Stimulated activated CD8-positive, alpha-beta memory T cell treated with anti-CD3 and anti-CD28 coated beads, Interleukin-15, amount 100 ng/mL, for 24 hours (primary cell): ENCODE measurements at places on chromosomes 2 and 18.

DNA sequence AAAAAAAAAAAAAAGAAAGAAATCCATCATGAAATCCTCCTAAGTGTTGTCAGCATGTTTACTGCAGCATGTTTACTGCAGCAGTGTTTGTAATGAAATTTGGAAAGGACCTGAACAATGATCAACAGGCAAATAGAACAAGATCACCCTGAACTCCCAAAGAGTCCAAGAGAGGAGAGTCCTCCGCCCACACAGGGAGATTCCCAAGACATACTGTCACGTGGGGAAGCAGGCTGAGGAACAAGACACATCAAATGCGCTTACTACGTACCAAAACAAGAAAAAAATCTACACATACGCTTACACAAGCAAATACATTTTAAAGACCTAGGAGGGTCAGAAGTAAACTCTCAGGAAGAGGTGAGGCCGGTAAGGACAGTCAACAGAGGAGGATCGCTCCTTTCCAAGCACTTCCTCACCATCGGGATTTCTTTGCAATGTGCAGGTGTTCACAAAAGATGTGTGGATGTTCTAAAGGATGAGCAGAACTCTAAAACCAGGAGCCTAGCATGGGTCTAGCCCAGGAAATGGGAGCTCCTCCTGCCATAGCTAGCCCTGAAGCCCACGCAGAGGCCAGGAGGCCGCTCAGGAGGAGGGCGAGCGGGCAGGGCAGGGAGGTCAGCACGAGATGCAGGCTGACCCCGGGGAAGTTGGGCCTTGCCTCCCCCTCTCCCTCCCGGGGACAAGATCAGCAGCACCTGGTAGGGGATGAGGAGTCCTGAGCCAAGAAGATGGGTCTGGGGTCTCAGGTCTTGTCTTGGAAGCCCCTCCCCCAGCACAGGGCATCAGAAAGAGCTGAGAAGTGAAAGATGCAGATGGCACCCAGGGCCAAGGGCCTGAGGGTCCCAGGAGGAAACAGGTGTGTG, 66.4 kb downstream of the ZNF516 start:
- DNase-seq = no peak

GRCh38 chr2:229752970-229753729, 38.8 kb upstream of the DNER start:
- no peak for DNase-seq

DNA sequence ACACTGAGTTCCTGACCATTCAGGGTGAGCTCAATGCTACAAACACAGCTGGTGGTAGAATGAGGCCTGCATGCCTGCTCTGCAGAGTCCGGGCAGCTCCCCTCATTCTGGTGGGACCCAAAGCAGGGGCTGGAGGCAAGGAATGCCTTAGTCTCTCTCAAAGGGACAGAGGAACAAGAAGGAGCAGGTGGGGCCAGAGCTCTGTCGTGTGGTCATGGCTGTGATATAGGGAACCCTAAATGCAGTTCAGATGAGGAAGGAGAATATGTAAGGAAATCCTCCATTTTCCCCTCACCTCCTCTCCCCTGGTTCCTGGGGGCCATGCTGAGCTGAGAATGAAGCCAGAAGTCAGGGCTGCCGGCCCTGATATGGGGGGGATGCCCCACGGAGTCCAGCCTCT, 334.3 kb downstream of the CYP26B1 start:
- DNase-seq = no peak

DNA sequence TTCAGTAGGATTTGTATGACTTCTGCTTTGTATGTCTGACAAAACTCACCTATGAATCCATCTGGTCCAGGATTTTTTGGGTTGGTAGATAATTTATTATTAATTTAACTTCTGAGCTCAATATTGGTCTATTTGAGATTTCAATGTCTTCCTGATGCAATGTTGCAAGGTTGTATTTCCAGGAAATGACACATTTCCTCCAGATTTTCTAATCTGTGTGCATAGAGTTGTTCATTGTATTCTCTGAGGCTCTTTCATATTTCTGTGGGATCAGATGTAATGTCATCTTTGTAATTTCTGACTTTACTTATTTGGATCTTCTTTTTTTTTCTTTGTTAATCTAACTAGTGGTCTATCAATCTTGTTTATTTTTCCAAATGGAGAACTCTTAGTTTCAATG, 584.7 kb upstream of the SETBP1 start:
- DNase-seq = no peak

- no peak for DNase-seq
Measured at GRCh38 chr2:166516712-166517303, 22.8 kb upstream of the SCN7A start.

DNA sequence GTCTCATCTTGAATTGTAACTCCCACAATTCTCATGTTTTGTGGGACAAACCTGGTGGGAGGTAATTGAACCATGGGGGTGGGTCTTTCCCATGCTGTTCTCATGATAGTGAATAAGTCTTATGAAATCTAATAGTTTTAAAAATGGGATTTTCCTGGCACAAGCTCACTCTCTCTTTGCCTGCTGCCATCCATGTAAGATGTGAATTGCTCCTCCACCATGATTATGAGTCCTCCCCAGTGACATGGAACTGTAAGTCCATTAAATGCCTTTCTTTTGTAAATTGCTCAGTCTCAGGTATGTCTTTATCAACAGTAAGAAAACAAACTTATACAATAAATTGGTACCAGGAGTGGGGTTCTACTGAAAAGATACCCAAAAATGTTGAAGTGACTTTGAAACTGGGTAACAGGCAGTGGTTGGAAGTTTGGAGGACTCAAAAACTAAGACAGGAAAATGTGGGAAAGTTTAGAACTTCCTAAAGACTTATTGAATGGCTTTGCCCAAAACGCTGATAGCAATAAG, 601.4 kb downstream of the ZEB2 start:
- DNase-seq = no peak

DNA sequence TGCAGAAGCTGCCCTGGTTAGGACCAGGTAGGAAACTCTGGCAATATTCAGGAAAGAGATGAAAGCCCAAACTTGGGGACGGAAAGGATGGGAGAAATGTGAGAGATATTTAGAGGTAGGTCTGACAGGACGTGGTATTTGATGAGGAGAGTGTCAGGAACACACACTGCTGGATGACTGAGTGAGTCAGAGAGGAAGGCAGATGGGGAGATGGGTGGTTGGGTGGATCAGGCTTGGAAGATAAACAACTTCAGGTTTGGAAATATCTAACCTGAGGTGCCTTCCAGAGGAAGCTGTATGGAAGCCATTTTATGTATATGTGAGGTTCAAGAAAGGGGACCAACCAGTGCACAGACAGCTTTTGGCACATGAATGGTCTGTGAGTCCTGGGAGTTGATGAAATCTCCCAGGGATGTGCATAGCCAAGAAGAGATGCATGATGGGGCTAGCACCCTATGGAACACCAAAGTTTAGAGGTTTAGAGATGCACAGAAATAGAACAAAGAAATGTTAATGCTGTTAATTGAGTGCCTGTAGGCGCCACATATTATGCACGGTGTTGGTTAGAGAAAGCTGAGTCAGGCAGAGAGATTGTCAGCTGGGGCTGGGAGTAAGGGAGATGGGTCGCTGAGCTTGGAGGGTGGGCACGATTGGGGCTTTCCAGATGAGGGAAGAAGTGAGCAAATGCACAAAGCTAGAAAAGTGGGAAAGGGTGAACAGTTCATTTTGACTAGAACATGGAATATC, 101.0 kb downstream of the VIT start:
- no peak for DNase-seq

DNA sequence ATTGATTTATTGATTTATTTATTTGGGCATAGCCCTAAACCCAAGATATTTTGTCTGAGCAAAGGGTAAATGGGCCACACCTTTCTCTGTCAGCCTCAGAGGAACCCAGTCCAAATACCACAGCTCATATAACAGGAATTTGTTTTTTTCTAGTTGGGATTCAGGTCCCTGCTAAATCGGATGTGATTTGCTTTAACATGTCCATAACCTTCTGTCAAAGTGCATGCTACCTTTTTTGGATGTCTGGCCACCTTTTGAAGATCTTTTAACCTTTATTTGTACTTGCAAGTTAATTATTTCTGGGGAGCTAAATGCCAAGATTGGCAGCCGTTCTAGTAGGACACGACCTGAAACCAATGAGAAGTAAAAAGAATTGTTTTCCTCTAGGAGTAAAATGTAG, 303.2 kb upstream of the UBE2E3 start:
- no peak for DNase-seq

DNA sequence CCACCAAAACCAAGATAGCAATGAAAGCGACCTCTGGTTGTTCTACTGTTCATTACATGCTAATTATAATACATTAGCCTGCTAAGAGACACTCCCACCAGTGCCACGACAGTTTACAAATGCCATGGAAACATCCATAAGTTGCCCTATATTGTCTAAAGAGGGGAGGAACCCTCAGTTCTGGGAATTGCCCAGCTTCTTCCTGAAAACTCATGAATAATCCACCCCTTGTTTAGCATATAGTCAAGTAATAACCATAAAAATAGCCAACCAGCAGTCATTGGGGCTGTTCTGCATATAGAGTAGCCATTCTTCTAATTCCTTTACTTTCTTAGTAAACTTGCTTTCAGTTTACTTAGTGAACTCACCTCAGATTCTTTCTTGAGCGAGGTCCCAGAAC, 189.8 kb upstream of the SOX11 start:
- no peak for DNase-seq

DNA sequence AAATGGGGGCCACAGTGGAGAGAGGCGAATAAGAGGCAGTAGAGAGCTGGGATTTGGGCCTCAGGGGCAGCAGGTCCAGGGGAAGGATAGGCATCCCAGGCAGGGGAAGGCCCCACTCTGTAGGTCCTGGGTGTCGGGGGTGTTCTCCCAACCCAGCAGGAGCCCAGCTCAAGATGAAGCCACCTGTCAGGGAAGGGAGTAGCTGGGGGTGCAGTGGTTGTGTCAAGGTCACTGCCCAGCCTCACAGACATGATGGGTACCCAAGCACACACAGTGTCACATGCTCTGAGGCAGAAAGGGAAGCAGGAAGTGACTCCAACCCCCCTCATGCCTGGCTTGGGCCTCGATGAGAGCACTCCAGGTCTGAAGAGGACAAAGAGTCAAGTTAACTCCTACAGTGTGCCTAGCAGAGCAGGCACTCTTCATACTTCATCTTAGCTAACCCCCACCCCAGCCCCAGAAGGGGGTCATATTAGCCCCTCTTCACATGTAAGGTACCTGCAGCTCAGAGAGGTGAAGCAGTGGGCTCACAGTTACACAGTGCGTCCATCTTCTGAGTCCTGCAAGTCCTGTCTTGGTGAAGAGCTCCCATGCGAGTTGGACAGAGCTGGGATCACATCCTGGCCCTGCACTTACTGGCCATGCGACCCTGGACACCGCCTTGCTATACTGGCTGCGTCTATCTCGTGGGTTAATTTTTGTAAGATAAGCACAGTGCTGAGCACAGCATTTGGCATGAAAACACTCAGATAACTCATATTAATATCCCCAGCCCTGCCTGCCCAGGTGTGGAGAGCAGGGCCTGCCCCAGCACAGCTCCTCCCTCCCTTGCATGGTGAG, 72.6 kb upstream of the DAPL1 start:
- DNase-seq = no peak

DNA sequence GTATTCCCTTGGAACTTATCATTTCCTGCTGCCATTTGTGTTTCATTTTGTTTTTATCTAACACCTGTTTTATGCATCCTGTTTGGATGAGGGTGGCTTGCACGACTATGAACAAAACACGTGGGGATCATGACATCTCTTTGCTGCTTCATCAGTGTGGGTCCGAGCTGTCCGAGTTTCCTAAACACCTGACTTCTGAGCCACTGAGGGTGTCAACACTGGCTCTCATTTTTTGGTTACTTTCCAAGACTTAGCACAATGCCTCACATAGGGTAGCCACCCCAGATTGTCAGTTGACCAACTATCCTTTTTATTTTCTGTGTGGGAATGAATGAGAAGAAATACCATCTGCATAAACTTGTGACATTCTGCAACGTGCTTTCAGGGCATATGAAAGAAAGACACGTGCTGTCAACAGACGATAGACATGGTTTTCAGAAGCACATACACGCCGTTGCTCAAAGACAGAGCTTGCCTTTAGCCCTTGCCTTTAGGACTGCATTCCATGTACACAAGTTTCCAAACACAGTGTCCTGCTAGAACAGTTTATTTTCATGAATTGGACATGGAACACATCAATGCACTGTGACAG, 166.7 kb downstream of the MYT1L start:
- no peak for DNase-seq

DNA sequence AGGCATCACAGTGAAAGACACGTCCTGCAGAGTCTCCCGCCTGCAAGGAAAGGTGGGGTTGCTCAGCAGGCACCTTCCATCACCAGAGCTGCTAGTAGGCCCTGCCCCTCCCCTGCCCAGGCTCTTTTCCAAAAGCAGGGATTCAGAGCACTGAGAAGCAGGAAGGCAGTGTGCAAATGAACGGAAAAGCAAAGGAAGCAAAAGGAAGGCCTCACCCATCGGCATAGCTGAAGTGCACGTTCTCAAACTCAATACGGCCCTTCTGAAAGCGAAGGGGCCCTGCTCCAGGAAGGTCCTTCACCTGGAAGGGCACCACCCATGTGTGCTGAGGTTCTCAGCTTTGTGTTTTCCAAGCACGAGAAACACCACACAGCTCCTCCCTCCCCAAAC, 5.7 kb downstream of the ABCB6 start:
- DNase-seq = no peak

DNA sequence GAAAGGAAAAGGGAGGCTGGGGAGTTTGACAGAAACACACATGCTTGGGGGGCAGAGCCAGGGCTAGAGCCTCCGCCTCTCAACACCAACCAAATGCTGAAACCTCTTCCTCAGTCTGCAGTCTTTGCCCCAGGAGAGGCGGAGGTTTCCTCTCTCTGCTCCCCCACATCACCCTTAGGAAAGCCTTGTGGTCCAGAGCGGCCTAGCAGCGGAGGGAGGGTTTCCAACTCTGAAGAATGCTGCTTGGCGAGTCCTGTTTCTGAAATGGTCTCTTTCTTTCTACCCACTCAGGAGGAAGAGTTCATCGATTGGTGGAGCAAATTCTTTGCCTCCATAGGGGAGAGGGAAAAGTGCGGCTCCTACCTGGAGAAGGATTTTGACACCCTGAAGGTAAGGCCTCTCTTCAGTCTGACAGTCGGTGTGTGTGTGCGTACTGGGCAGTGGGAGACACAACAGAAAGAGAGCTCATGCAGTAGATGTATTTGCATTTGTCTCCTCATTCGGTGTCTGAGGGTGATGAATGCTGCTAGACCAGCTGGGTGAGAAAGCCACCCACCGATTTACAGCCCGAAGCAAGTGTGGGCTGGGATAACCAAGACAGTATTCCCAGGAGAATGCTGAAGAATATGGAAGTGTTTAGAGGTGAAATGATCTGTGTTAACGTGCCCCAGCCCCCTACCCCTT, 190.5 kb downstream of the DYSF start:
- DNase-seq = no peak

GRCh38 chr2:29293830-29294438, 178.7 kb downstream of the CLIP4 start:
- no peak for DNase-seq

GRCh38 chr2:161965994-161966393, 108.0 kb downstream of the DPP4 start:
- no peak for DNase-seq

- DNase-seq = no peak
Measured at GRCh38 chr2:100748673-100749072, 71.3 kb upstream of the NPAS2 start.
